ENCODE measurements at places on chromosomes 4 and X. TPM values are rescaled to one million over a fixed set of nuclear protein-coding genes. Genes with fewer than 3 reads are reported as not detected.

Gene TCEAL5
- total RNA-seq, result not detected

Gene CD38
- total RNA-seq, result 10.1 TPM

Gene FMR1NB
- total RNA-seq, result not detected

Gene FRMPD3
- 0.12 TPM for total RNA-seq

Gene ADH7
- total RNA-seq, result not detected

Gene TLR6
- total RNA-seq, result 3.7 TPM

Gene FAM114A1
- 34.2 TPM for total RNA-seq

Gene MORC4
- total RNA-seq, result 35.1 TPM

Gene XIAP
- 23.7 TPM for total RNA-seq

Gene PASD1
- not detected for total RNA-seq

Gene KLHL4
- 3.1 TPM for total RNA-seq

Gene BDH2
- 8.0 TPM for total RNA-seq

Gene ANAPC10
- 16.3 TPM for total RNA-seq

Gene ERAS
- 0.15 TPM for total RNA-seq

Gene HELT
- total RNA-seq, result not detected

Measured in A549 treated with CORT108297 at 1 μM for 4 hours (cell line).